ENCODE measurements at places on chromosomes 2 and 18. TPM values are rescaled to one million over a fixed set of nuclear protein-coding genes. Genes with fewer than 3 reads are reported as not detected.

The CBLN2 gene
- not detected for total RNA-seq

The OR6B2 gene
- total RNA-seq = not detected

DNA sequence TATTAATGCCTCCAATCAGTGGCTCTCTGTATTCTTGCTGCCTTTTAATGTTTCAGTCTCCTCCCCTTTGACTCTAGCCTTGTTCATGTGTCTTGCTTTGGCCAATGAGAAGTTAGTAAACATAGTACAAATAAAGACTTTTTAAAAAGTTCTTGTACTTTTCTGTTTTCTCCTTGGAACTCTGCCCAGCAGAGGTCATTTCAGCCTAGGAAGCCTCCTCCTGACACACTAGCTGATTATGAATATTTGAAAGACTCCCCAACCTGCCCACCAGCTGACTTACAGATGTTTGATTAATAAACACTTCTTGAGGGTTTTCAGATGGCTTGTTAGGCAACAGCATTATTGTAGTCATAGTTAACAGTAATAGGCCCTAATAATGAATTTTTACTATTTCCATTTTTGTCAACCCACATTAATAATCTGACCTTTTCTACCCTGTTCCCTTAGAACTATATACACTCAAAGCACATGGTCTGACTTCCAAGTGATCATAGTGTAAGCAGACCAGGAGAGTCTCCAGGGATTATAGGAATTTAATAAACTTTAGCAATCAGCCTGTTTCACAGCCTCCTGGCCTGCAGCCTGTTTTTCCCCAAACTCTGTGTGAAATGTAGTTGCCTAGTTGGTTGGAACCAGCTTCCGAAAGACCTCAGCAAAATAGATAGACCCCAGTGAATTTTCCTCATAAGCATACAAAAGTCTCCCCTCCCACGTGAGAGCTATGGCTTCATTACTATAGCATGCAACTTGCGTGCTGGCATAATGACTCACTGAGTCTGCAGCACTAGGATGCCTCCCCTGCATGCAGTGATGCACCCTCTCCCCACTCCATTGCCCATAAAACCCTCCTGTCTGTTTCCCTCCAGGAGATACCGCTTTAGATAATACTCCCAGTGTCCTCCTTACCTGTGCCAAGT is 670.7 kb upstream of the ZNF804A start:
- DNase-seq = no peak
- H3K36me3 ChIP-seq = no peaks in the 10 kb centered on the region
- no peak overlapping the region for H3K27ac ChIP-seq
- no peaks in the 10 kb centered on the region for H3K4me1 ChIP-seq
- H3K27me3 ChIP-seq = no peaks in the 10 kb centered on the region

- DNase-seq = no peak
- no peaks in the 10 kb centered on the region for H3K4me1 ChIP-seq
- peaks cover 4% of the 10 kb centered on the region for H3K36me3 ChIP-seq
Observed at GRCh38 chr2:239370403-239370802, 30.4 kb downstream of the HDAC4 start.

The CDK5R2 gene
- total RNA-seq = not detected

DNA sequence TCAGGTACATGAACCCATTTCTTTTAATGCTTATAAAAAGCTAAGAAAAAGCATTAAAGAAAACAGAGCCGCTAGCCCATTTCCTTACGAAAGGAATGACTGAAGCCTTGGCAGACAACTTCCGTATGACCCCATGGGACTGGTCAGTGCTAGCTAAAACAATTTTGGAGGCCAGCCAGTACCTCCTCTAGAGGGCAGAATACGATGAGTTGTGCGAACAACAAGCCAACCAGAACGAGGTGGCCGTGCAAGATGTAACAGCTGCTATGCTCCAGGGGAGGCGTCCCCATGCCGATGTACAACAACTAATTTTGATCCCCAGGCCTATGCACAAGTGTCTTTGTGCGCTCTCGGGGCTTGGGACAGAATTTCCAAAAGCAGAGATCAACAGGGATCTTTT is 16.7 kb downstream of the MAP3K2 start:
- H3K27ac ChIP-seq = no peak overlapping the region
- H3K27me3 ChIP-seq = no peaks in the 10 kb centered on the region
- H3K36me3 ChIP-seq = peaks cover 41% of the 10 kb centered on the region
- H3K4me1 ChIP-seq = peaks cover 3% of the 10 kb centered on the region
- no peak for DNase-seq

Data from activated CD8-positive, alpha-beta T cell treated with anti-CD3 and anti-CD28 coated beads, Interleukin-2, amount 10 ng/mL, durations not matched to agents 7 days and 5 days (primary cell).